ENCODE measurements at places on chromosomes 5 and 9.

DNA sequence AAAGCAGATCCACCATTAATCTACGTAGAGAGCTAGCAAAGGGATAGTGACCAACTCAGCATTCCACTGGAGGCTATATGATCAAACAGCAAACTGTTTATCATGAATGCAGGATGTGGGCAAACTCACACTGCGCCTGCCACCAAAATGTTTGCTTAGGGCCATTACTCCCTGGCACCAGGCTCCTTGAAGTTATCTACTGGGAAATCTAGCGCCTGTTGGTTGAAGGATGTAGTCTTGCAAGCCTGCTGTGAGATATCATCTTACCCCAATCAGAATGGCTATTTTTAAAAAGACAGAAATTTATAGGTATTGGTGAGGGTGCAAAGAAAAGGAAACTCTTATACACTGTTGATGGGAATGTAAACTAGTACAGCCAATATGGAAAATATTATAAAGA is 332.5 kb upstream of the RPS23 start:
- no peak for DNase-seq

DNA sequence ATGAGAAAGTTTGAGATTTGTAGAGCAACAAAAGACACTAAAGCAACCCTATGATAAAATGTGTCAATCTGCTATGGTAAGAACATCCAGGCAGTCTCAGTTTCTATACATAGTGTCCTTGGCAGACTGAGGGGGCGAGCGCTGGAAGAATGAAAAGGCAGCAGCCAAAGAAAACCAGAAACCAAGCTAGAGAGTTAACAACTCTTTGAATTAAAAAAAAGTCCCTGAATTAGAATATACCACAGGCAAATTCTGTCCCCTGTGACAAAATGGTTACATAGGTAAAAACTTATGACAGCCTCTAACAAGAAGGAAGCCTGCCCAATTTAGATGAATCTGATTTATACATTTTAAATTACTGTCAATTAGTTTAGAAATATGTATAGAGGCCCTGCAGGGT is 106.7 kb downstream of the OXCT1 start:
- DNase-seq: no peak

GRCh38 chr9:76018235-76018634 is 127.8 kb downstream of the PCSK5 start:
- no peak for DNase-seq

GRCh38 chr9:97367729-97368128 is 44.2 kb upstream of the TDRD7 start:
- no peak for DNase-seq

GRCh38 chr5:93658044-93658443 is 75.0 kb downstream of the NR2F1 start:
- DNase-seq: no peak

DNA sequence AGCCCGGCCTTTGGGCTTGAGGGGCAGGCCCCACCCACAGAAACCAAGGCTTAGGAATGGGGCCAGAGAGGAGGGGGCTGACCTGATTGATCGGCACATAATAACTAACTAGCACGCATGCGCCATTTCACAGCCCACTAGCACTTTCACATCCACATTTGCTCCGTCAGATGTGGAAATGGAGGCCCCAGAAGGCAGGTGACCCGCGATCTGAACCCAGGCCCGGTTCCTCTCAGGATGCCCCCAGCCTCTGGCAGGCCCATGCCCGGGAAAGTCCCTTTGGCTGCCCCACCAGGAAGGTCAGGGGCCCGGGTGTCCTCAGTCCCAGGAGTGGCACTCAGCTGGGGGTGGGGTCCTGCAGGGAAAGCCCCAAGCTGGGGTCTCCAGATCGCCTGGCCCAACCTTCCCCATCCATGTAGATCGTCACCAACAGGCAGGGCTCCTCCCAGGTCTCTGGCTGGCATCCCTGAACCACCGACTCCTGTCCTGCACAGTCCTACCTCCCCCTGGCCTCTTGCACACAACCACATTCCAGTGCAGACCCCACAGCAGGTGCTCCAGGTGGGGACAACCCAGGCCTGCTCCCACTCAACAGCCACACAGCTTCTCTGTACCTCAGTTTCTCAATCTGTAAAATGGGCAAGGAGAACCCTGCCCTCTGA is 46.7 kb downstream of the VAV2 start:
- no peak for DNase-seq

- no peak for DNase-seq
Observed at GRCh38 chr5:52660621-52661020, 127.1 kb upstream of the ITGA1 start.

GRCh38 chr9:129643706-129644105 is 1.8 kb upstream of the ASB6 start:
- DNase-seq: no peak

DNA sequence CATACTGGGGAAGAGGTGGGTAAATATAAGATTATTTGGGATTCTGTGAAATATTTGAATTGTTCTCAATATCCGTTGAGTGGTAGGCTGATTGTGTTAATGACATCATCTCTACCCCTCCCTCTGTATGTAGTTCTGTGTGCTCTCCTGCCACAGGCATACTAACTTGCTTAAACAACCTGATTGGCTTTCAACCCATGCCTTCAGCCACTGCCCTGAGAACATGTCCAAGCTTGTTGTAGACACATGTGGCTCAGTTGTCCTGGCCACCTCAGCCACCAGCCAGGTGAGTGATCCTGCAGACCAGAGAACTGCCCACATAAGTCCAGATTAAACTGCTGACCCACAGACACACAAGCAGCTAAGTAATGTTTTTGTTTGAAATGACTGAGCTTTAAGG is 31.1 kb downstream of the ANKS6 start:
- no peak for DNase-seq

DNA sequence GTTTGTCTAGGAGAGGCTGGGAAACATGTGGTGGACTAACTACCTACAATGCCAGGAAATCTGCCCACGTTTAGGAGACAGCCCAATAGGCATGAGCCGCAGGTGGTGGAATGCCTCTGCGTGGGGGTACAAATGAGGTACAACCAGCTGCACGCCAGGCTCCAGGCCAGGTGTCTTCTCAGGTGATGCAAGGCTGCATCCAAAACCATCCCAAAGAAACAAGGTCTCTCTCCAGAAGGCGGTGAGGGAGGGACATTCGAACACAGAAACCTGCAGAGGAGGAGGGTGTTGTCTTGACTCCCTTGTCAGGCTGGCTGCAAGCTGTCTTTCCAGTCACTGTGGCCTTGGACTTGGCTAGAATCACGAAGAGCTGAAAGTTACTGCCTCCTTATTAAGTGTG is 11.6 kb downstream of the ANKH start:
- DNase-seq: no peak

- no peak for DNase-seq
Observed at GRCh38 chr9:111154081-111154562, 115.9 kb upstream of the LPAR1 start.
